Daoy (cell line): ENCODE measurements at places on chromosomes 1 and 21. TPM values are rescaled to one million over a fixed set of nuclear protein-coding genes. Genes with fewer than 3 reads are reported as not detected.

DNA sequence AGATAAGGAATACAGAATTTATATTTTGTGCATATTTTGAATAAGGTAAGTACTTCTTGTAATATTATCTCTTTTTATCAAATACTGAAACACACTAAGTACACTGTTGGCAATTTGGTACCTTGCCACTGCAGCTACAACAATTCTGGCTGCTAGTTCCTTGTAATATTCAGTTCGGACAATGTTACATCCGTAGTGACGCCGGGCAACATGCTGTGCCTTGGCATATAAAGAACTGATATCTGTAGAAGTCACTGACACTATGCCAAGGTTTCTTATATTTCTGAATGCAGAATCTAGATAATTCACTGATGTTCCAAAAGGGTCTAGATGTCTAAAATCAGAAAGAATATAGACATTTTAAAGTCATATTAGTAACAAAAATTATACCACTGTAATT is 17.5 kb downstream of the TRMT1L start:
- no peak for DNase-seq

Gene MARK1
- total RNA-seq: 6.6 and 8.8 TPM in 2 replicates

Gene TSSK3
- total RNA-seq: 1.9 TPM in 1 of 2 replicates, not detected in the other

GRCh38 chr1:166630369-166630768 is 208.9 kb upstream of the POGK start:
- no peak for DNase-seq

DNA sequence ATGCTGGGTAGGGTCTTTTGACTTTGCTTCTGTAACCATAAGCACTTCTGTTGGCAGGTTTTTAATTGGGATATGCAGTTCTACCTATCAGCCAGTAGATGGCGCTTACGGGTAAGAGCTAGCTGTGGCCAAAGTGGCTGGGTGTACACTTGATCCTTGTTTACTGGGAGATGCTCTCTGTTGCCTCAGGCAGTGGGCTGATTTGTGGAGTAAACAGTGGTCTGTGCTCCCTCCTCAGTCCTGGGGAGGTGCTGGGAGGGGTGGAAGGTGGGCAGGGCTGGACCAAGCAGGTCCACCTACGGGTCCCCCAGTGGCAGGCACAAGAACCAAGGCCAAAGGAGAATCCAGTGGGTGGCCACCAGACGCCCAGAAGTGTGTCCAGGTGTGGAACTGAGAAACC is 43.4 kb downstream of the RALGPS2 start:
- peak; percentile 35 for DNase-seq

Gene EDARADD
- total RNA-seq: 2.7 and 6.0 TPM in 2 replicates

Gene DNAH14
- 32.5 and 56.2 TPM in 2 replicates for total RNA-seq

- DNase-seq: no peak
Observed at GRCh38 chr1:118992868-118993699, 4.9 kb upstream of the TBX15 start.

DNA sequence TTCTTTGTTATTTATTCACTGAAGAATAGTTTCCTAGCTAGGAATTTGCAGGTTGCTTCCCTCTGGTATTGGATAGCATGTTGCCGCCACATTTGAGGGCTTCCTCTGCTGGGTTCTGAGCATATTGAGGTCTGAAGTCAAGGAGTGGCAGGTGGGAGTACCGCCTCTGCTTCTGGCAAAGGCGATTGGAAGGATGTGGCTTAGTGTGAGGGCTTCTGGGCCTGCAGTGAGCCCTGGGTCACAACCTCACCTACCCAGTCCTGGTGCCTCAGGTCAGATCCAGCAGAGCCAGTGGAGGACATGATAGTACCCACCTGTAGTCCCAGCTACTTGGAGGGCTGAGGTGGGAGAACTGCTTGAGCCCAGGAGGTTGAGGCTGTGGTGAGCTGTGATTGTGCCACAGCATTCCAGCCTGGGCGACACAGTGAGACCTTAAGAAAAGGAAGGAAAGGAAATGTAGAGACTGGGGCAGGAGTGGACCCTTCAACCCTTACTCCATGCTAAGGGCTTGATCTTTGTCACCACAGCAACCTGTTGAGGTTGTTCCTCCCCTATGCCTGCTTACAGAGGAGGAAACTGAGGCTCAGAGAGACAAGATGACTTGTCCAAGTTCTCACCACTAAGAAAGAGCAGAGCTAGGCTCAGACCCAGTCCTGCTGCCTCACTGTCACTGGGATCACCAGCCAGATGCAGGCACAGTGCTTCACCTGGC is 22.8 kb downstream of the A3GALT2 start:
- no peak for DNase-seq

Gene SPRR2A
- not detected in 2 replicates for total RNA-seq

Gene TIE1
- total RNA-seq: 37.1 and 50.3 TPM in 2 replicates

Gene PCAT6
- total RNA-seq: not detected in 2 replicates

- DNase-seq: no peak
Observed at GRCh38 chr1:38576241-38576640, 283.3 kb downstream of the RRAGC start.

Gene ZNF593
- 14.5 and 39.7 TPM in 2 replicates for total RNA-seq

GRCh38 chr1:186409091-186409490 is 33.5 kb downstream of the ODR4 start:
- DNase-seq: no peak

Gene LHX8
- 0.46 TPM in 1 of 2 replicates, not detected in the other for total RNA-seq

DNA sequence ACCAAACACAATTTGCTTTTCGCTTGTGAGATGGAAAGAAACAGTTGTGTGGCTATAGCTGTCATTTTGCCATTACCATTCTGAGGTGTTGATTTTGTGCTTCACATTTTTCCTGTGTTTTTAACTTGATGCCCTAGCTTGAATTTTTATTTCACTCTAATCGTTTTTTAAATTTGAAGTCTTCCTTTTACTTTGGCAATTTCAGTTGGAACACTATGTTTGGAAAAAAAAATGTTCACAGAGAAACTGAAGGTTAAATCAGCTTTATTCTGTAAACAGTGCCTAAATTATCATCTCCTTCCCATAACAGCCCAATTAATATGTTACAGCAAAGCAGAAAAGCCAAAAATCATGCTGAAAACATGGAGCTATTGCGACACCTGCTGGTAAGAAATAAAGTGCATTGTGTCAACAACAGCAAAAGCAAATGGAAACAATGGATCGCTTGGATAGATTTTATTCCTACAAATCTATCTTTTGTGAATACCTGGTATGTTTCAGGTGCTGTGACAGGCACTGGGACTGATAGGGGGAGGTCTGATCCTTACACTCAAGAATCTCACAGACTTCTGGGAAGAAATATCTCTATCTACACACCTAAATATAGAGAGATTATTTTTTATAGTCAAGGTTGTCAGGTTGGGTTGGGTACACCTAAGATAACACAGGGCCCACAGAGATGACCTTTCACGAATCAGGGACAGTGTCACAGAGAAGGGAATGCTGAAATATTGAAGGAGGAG is 16.2 kb upstream of the ERICH3 start:
- DNase-seq: peak; percentile 59

- no peak for DNase-seq
Observed at GRCh38 chr1:117925981-117926380, 3.4 kb downstream of the GDAP2 start.

Gene SIK1
- total RNA-seq: 0.12 and 1.8 TPM in 2 replicates

Gene PGBD5
- total RNA-seq: 1.0 and 3.6 TPM in 2 replicates

Gene RNU1-2
- 306 and 832 TPM in 2 replicates for total RNA-seq

Gene VASH2
- total RNA-seq: 4.4 and 4.8 TPM in 2 replicates

DNA sequence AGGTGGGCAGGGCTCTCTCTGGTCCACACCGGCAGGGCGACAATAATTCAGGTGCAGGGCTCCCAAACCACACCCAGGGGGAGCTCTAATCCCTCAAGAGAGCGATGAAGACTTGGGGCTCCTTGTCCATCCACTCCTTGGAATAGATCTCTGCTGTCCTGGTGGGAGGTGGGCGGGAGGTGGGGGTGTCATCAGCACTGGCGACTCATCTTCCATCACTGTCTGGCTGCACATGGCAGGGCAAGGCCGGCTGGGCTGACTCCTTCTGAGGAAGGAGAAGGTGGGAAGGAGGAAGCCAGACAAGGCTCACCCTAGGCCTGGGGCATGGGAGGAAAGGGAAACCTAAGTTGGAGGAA is 29.3 kb downstream of the TNNT2 start:
- peak; percentile 64 for DNase-seq

DNA sequence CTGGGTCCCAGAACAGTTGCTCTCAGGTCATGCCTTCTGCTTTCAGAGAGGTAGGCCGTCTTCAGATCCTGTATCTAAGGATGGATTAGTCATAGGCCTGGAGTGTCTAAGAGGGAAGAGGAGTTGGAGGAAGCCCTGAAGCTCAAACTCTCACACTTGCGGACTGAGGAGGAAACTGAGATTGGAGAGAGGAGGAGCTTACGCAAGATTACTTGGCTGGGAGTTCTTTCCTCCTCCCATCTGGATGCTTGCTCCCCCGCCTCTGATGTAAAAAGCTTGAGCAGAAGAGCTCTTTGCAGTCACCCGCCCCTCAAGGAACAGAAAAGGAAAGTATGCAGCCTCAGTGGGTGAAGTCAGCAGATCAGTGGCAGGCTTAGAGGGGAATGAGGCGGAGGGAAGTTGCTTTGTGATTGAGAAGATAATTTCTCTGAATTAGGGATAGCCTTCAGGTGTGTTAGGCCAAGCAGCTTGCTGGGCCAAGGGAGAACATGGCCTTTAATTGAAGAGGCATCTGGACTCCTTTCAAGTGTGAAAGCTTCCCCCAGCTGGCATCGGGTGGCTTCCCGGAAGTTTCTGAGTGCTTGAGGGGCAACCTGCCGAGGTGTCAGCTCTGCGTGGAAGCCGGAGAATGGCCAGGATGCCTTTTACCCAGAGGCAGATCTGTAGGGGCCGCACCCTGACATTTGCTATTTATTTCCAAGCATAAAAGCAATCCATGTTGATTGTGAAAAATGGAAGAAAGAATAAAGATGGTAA is 6.6 kb downstream of the ADORA1 start:
- DNase-seq: no peak

GRCh38 chr1:193729429-193729828 is 543.0 kb upstream of the B3GALT2 start:
- peak; percentile 16 for DNase-seq

Gene ZNF683
- total RNA-seq: not detected in 2 replicates

DNA sequence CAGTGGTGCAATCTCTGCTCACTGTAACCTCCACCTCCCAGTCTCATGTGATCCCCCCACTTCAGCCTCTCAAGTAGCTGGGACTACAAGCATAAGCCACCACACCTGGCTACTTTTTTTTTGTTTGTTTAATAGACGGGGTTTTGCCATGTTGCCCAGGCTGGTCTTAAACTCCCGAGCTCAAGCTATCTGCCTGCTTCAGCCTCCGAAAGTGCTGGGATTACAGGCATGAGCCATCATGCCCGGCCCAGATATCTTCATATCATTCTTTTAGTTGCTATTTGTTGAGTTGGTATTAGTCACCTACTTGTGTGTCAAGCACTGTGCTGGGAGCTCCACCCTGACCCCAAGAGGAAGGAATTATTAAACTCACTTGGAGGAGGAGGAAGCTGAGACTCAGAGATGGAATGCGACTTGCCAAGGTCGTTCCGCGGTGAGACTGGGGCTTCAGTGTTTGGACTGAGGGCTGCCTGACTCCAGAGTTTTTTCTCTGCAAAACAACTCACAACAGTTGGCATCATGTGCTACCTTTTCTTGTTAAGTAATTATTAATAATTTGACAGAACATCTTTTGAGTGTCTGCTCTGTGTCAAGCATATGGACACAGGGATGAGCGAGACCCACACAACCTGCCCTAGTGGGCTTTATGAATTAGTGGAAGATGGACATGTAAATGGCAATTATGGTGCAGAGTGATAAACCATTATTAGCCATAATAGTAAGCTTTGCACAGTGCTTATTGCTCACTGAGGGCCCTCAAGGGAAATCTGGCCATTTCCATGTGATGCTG is 132.0 kb downstream of the FOXD2 start:
- DNase-seq: peak; percentile 94

Gene ADGRL4
- 0.11 and 0.33 TPM in 2 replicates for total RNA-seq

- no peak for DNase-seq
Observed at GRCh38 chr1:217453816-217454215, 177.1 kb downstream of the GPATCH2 start.

DNA sequence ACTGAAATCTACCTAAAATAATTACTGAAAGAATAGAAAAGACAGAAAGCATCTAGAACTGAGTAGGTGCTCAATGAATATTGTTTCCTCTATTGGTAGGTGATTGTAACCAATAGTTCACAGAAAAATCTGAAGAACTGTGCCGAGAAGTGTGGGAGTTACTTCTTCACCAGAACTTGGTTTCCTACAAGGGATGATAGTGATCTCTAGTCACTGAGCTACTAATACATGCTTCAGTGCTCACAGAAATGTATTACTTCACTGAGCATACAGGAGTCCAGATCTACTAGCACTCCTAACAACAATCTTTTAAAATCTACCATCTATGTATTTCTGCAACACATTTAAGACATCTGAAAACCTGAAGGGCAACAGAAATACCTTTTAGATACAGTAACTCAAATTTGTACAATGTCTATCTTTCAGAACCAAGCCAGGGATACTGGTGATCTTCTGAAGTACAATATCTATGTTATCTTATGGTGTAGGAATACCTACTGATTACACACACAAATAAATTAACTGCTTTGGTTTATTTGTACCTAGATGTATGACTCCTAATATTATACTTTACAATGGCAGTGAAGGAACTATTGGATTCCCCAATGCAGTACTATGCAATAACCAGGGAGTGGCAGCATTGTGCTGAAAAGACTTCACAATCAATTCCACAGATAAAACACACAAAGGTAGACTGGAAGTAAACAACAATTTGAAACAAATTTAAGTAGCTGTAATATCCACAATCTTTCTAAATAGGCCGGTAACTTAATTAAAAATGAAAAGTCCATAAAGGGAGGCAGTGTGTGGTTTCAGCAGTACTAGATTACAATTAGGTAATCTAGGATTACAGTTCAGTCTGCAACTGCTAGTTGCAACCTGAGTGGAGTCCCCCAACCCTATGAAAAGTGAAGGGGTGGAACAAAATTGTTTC is 243.0 kb downstream of the SLC45A1 start:
- no peak for DNase-seq

Gene MIXL1
- 0.17 TPM in 1 of 2 replicates, not detected in the other for total RNA-seq

Gene LAMC2
- 1.4 and 1.6 TPM in 2 replicates for total RNA-seq

Gene STXBP3
- total RNA-seq: 57.9 and 60.2 TPM in 2 replicates

DNA sequence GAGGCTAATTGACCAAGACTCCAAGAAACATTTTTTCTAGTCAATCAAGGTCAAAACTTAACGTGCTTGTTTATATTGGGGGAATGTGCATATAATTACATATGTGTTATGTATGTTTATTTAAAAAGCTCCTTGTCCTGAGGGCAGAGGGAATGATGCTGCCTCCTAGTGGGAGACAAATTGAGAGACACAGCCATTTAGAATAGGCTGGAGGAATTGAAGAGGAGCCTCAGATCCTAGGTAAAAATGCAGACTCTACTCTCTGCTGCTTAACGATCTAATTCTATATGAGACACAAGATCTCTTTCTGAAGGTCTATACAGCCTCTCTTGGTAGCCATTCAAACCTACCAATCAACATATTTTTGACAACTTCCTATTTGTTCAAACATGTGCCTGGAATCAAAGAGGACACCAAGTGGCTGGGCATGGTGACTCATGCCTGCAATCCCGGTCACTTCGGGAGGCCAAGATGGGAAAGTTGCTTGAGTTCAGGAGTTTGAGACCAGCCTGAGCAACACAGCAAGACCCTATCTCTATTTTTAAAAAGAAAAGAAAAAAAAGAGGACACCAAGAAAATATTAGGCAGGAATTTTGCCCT is 136.6 kb upstream of the ZNF648 start:
- no peak for DNase-seq

Gene PRPF38B
- 16.5 and 23.8 TPM in 2 replicates for total RNA-seq

Gene STUM
- total RNA-seq: 0.45 TPM in 1 of 2 replicates, not detected in the other

GRCh38 chr1:1349256-1350012 is at the start of gene DVL1:
Gene DVL1 (minus strand): TSS chr1:1349418. CDS start chr1:1349065, 353 bp downstream.
- peak; percentile 77 for DNase-seq

GRCh38 chr1:74464037-74464436 is 48.4 kb downstream of the LRRC53 start:
- no peak for DNase-seq

Gene USP24
- total RNA-seq: 17.8 and 19.7 TPM in 2 replicates

- no peak for DNase-seq
Observed at GRCh38 chr1:8456991-8457390, 139.1 kb downstream of the SLC45A1 start.

Gene ADARB1
- total RNA-seq: 4.7 and 14.1 TPM in 2 replicates
